ENCODE measurements at places on chromosomes 3 and 15. TPM values are rescaled to one million over a fixed set of nuclear protein-coding genes. Genes with fewer than 3 reads are reported as not detected.

DNA sequence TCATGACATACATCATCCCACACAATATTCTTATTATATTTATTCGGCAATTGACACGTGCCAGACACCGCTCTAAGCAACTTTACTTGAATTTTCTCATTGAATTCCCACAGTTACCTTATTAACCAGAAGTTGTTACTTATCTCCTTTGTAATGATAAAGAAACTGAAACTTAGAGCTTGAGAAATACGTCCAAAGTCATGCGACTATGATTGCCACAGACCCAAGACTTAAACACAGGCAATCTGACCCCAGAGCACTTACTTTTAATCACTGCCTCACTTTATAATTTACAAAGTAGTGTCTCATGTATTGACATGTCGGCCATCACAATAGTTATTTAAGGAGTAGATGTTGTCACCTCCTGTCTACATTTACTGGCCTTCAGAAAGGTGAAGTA lies 64.7 kb downstream of the ATP13A4 start:
- no peak for DNase-seq

DNA sequence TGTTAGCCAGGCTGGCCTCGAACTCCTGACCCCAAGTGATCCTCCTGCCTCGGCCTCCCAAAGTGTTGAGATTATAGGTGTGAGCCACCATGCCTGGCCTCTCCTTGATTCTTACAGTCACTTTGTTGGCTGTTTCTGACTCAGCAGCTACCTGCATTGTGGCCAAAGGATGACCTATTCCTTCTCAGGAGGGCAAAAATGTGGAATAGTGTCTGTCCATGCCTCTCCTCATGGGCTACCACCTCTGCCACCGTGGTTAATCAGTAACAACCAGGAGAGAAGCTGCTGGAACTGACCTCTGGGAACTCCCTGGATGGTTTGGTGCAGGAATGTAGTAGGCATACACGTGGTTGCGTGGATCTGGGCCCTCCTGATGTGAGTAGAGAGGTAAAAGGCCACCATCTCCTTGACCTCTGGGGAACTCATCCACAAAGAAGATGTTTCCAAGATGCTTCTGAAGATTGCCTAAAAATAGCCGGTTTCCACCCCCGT lies 63.3 kb downstream of the FLNB start:
- DNase-seq, result no peak

- peak; percentile 62 for DNase-seq
These were observed 58.5 kb downstream of the ECT2 start for GRCh38 chr3:172808969-172809546.

RASGRF1 gene
- total RNA-seq, result 1.8 TPM

GRCh38 chr3:157755233-157755632 lies 252.0 kb upstream of the VEPH1 start:
- DNase-seq, result no peak

DNA sequence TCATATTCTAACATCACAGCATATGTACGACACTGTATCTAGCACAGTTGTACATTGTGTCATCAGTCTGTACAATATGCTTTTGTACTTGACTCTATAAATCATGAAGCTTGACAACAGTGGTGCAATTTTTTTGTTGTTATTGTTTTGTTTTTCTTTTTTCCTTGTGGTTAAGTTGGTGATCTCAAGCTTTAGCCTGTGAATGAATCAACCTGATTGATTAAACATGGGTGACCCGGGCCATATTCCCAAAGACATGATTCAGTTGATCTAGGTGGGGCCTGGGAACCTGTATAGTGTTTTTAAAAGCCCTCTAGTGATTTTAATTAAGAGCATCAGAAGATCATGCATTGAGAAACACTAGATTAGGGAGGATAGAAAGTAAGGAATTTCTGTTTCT lies 101.8 kb upstream of the AADACL2 start:
- DNase-seq, result no peak

ZNF774 gene
- total RNA-seq, result 0.79 TPM

- no peak for DNase-seq
These were observed 8.3 kb downstream of the IL5RA start for GRCh38 chr3:3101660-3102458.

ITGB5 gene
- total RNA-seq, result 49.2 TPM

RTP4 gene
- total RNA-seq, result 2.8 TPM

KNL1 gene
- total RNA-seq, result 2.0 TPM

ISLR2 gene
- total RNA-seq, result under 0.01 TPM

PRICKLE2 gene
- 1.6 TPM for total RNA-seq

- DNase-seq, result no peak
These were observed at the start of gene C3orf85 for GRCh38 chr3:109136523-109136922. Gene C3orf85 (plus strand): TSS chr3:109136719. CDS start chr3:109136848, 129 bp downstream.

GRCh38 chr15:53834214-53834613 lies 74.8 kb upstream of the WDR72 start:
- DNase-seq, result no peak

- DNase-seq, result peak; percentile 84
These were observed 5.7 kb downstream of the EIF4G1 start for GRCh38 chr3:184320104-184320445.

PRSS50 gene
- not detected for total RNA-seq

DNA sequence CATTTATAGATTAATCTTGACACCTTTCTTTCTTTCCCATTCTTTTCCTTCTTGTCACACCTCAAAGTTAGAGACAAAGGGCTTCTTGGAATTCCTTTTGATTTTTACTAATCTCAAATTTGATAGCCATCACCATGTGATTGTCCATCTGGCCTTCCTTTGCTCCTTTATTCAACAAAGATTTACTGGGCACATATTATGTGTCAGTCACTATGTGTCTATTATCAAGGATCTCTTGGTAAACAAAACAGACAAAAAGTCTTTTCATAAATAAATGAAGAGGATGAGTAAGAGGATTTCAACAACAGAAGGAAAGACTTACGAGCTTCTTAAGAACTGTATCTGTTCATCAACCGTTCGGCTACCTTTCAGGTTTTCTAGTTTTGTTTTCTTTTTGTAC lies 56.5 kb downstream of the SAMMSON start:
- DNase-seq, result no peak

GRCh38 chr3:71231680-71232079 lies 351.8 kb downstream of the FOXP1 start:
- DNase-seq, result no peak

- no peak for DNase-seq
These were observed 111.2 kb upstream of the SUCLG2 start for GRCh38 chr3:67765575-67765974.

- DNase-seq, result peak; percentile 3
These were observed 14.8 kb downstream of the LNP1 start for GRCh38 chr3:100416176-100416575.

- DNase-seq, result no peak
These were observed 51.6 kb downstream of the SLC7A14 start for GRCh38 chr3:170534227-170534626.

BFSP2 gene
- not detected for total RNA-seq

DNA sequence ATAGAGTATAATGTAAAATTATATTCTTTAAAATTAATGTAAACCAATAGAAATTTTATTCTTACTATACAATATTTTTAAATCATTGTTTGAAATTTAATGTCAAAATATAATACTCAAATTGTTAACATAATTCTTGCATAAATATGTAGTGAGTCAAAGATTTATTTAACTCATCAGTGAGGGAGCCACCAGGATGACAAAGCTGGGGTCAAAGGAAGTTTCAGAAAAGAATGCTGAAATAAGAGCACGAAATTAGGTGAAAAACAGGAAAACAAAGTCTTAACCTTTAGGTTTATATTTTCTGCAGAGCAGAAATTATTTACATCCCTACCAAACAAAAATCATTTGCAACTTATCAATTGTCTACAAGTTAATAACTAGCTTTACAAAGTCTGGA lies 74.1 kb downstream of the DIPK2A start:
- no peak for DNase-seq

DNA sequence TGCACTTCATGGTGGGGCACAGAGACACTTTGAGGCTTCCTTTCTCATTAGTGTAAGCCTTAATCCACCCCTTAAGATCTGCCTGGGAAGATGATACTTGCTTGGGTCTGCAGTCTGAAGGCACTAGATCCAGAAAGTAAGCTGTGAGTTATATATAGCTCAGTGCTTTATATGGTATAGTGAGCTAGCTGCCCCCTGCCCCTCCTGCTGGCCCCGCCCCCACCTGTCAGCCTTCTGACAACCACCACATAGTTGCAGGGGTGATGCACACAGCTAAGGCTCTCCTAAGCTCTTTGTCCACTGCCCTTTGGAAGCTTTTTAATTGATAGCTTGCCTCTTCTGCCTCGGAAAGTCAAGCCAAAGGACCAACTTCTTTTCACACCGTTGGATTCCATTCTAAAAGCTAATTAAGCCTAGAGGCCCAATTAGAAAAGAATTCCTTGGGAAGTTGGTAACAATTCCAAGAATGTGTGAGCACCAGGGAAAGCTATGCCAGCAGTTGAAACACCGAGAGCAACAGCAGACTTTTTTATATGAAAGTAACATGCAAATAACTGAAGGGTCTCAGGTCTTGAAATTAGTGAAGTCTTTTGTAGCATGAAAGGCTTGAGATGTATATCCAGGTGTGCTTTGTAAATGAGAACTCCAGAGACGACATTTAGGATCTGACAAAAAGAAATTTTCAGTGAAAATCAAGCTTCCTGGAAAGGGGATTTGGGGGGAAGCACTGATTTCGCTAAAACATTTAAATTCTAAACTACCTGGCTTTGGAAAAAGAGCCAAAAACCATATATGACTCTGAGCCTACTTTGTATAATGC lies 2.3 kb downstream of the TPM1 start:
- peak; percentile 47 for DNase-seq

- DNase-seq, result no peak
These were observed 109.6 kb downstream of the PLD1 start for GRCh38 chr3:171700653-171701052.

GRCh38 chr3:77303955-77304699 lies 264.2 kb downstream of the ROBO2 start:
- DNase-seq, result no peak

DNA sequence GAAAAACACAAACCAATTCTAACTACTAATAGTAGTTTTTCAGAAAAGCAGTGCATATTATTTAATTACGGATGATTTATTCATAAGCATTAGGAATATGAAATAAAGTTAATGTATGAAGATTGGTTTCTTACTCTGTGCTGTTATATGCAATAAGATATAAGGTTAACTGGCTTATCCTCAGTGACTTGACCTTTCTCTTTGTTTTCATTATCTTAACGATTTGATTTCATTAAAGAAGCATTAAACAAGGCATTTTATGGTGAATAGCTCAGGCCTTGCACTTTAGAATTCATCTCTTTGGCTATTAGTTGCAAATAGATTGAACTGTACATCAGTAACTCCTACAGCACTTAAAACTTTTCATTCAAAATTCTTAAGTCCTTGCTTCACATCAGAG lies 28.9 kb downstream of the RAP2B start:
- no peak for DNase-seq

- DNase-seq, result no peak
These were observed 123.2 kb upstream of the BNIP2 start for GRCh38 chr15:59812250-59812870.

RPS27L gene
- total RNA-seq, result 300 TPM

GRCh38 chr15:41799488-41799805 lies 25.2 kb downstream of the MAPKBP1 start:
- no peak for DNase-seq

DNA sequence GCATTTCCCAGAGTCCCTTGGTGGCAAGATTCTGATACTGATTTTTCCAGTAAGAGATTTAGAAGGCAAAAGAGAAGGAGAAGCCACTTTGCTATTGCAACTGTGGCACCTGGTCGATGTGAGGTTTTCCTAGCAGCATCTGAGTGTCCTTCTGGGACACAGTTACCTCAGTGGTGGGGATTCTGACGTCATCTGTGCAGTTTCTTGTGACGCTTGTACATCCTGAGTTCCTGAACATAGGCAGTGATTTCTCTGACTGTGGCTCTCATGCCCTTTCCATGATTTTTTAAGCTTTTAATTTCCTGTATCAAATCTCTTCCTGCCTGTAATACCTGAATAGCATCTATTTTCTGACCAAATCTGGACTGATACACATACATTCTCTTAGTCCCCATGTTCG lies 8.9 kb downstream of the USP13 start:
- no peak for DNase-seq

DNA sequence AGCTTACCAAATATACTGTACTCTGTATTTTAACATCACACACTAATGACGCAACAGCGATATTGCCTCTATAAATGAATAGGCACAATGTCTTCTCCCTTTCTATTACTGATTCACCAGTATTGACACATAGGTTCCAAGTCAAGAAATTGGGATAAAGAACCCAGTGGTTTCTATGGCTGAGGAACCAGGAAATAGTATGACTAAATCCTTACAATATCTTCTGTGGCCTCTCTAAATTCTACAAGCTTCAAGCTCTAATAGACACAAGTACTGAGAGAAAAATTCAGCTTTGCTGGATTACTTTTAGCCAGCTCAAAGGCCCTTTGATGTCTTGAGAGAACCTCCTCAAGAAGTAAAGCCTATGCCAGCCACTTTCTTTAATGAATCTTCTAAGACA lies 162.5 kb downstream of the DPH6 start:
- no peak for DNase-seq

GPD1L gene
- 8.9 TPM for total RNA-seq

GRCh38 chr3:143806038-143806437 lies 42.2 kb downstream of the SLC9A9 start:
- DNase-seq, result no peak

THRB gene
- under 0.01 TPM for total RNA-seq

DNA sequence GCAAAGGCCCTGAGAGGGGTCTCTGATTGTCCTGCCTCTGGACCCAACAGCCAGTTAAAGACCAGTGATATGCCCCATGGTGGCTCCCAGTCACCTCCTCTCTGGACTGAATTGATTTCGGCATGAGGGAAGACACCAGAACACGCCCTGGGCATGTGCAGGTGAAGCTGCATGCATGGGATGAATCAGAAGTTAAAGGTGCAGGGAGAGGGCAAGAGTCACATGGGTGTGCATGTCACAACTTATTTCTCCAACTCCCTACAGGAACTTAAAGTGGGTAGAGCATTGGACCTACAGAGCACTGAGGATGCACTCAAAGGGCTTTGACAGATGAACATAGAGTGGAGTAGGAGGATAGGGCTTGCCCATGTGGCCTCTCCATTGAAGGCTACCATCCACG lies 16.9 kb upstream of the RHCG start:
- DNase-seq, result no peak

Data from lung microvascular endothelial cell (primary cell).